ENCODE measurements at places on chromosomes 11 and 22. TPM values are rescaled to one million over a fixed set of nuclear protein-coding genes. Genes with fewer than 3 reads are reported as not detected.

DNA sequence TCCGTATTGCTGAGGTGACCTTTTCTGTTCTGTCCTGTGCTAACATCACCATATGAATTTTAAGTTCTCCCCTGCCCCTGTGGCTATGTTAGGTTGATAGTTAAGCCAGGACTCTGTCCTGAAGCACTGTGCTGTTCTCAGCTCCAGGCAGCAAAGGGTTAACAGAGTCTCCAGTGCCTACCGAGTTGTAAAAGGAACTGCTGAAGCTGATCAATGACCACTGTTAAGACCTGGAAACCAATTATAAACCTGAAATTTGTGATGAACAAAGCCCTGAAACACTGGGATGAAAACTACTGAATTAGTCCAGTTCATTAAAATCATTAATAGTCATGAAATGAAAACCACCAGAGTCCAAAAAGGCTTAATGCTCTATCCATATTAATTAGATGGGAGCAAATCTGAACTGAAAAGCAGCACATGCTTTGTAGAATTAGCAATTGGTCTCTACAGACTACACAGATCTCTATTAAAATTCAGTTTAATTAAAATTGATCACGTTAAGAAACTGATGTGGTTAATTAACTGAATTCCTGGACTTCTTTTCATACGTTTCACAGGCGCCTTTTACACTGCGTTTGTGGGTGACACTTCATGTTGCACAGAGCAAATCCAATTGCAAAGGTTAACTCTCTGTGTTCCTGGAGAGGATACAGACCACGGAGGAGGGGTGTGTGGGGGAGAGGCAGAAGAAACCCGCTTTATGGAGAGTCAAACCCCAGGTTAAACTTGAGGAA lies 188.5 kb upstream of the MPPED2 start:
- no peaks in the 10 kb centered on the region for H3K36me3 ChIP-seq
- no peak overlapping the region for H3K27ac ChIP-seq

PGA3 gene
- total RNA-seq, result not detected

GLYATL2 gene
- total RNA-seq, result 0.69 TPM

- no peaks in the 10 kb centered on the region for H3K4me1 ChIP-seq
- no peaks in the 10 kb centered on the region for H3K36me3 ChIP-seq
- H3K27ac ChIP-seq, result no peak overlapping the region
- DNase-seq, result no peak
These were observed 253.7 kb upstream of the CHORDC1 start for GRCh38 chr11:90476442-90477007.

CDC45 gene
- 59.6 TPM for total RNA-seq

DNA sequence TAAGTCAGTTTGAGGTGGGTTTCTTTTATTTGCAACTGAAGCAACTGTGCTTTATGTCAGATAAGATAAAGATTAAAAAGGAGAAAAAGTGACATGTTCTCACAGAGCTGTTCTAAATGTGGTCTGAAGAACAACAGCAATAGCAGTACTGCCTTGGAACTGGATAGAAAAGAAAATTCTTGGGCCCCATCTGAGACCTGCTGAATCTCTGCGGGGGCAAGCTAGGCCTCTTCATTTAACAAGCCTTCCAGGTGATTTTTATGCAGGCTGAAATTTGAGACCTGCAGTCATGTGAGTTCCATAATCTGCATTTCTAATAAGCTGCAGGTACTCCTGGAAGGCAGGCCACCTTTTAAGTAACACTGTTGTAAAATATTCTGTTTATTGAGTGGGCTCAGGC lies 91.4 kb upstream of the CTSC start:
- no peak for DNase-seq
- H3K27me3 ChIP-seq, result no peaks in the 10 kb centered on the region
- no peaks in the 10 kb centered on the region for H3K4me1 ChIP-seq

- no peaks in the 10 kb centered on the region for H3K4me1 ChIP-seq
- no peak overlapping the region for H3K27ac ChIP-seq
- no peak overlapping the region for H3K4me3 ChIP-seq
- peak; percentile 7 for DNase-seq
These were observed 80.1 kb upstream of the TP53I11 start for GRCh38 chr11:45030778-45031177.

Measured in SJSA1 (cell line).